GOT3 (cell line): ENCODE measurements at places on chromosomes 1 and 21.

DNA sequence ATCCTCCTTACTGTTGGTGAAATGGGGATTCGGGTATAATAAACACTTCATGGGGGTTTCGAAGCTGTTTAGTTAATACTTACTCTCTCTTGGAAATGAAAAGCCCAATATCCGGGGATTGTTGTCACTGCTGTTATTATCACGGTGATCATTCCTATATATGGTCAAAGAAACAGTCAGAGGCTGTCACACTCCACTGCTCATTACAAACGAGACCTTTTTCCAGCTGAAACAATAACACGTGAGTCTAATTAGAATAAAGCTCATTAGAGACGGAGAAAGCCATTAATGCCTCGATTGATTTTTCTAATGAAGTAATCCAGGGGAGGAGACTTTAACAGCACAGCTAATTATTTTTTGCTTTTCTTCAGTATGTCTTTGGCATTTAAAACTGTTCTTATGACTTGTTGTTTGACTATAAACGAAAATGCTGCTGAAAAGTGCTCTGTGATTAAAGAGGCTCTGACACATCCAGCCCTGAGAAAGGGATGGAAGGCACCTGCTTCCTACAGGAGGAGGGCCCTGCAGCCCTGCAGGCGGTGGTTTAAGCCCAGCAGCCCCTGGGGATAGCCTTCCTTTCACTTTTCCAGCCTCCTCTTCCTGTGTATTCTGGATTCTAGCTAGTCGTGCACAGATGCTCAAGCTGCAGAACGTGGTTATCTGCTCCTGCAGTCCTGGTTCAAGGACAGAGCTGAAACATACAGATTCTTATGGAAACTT, 143.6 kb downstream of the EDEM3 start:
- DNase-seq = no peak

GRCh38 chr1:95982711-95983110, 738.9 kb upstream of the PTBP2 start:
- DNase-seq = no peak

- no peak for DNase-seq
Observed at GRCh38 chr1:204545202-204545601, 29.0 kb downstream of the MDM4 start.

DNA sequence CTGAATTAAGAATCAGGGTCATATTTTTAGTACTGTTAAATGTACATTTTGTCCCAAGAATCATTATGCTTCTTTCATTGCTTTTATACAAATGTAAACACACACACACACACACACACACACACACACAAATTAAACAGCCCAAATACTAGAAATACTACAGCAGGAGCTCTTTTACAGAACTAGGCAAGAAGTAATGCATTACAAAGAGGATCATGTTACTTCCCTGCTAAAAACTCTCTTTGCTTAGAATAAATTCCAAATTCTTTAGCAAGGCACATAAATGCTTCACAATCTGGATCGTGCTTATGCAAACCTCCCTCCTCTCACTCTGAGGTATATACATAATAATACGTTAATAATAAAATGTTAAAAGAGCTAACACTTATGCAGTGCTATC, 720.4 kb upstream of the ADGRL4 start:
- DNase-seq = no peak

- no peak for DNase-seq
Observed at GRCh38 chr1:51219022-51219421, 17.1 kb upstream of the RNF11 start.

- no peak for DNase-seq
Observed at GRCh38 chr21:29078869-29079767, 5.7 kb upstream of the CCT8 start.

GRCh38 chr1:214467078-214467585, 84.3 kb downstream of the PTPN14 start:
- no peak for DNase-seq

DNA sequence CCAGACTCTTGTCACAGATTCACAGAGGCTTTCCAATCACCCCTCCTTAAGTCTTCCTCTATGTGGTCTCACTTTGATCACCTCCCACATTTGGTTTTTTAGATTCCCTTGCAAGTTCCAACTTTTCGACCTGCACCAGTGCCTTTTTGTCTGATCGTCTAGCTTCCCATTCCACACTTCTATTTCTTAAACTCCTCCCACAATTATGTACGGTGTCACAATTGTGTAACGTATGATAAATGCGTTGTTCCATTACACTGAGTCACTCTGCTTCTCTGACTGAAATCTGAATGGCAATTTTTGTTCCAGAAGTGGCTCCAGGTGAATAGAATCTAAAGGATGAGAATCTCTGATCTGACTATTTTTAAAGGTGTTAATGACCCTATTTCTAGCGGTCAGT, 320.1 kb downstream of the LMX1A start:
- DNase-seq = no peak

DNA sequence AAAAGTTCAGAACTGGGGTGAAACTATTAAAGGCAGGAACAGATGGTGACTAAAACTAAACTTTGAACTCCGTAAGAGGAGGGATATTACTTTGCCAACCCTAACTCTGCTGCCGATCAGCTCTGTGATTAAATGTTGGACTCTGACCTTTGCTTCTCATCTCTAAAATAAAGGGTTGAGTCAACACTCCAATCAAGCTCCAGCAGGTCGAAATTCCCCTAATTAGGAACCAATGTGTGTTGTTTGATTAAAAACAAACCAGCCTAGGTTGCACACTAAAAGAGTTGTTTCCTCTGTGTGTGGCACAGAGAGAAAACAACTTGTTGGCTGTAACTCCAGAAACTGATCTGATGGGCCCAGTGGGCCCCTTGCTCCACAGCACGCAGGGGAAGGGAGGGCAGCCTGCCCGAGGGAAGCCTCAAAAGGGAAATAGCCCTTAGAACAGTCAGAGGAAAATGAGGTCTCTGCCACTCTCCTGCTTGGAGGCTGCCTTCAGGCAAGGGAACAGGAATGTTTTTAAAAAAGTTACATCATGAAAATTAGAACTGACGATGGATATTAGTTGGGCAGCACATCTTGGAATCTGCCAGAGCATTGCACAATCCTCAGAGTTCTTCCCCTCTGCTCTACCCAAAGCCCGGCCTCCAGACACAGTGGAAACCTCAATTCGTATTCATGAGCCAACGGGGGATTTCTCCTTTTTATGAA, 69.3 kb downstream of the KCTD3 start:
- peak; percentile 28 for DNase-seq

GRCh38 chr1:24327891-24328290, 8.7 kb downstream of the GRHL3 start:
- no peak for DNase-seq

DNA sequence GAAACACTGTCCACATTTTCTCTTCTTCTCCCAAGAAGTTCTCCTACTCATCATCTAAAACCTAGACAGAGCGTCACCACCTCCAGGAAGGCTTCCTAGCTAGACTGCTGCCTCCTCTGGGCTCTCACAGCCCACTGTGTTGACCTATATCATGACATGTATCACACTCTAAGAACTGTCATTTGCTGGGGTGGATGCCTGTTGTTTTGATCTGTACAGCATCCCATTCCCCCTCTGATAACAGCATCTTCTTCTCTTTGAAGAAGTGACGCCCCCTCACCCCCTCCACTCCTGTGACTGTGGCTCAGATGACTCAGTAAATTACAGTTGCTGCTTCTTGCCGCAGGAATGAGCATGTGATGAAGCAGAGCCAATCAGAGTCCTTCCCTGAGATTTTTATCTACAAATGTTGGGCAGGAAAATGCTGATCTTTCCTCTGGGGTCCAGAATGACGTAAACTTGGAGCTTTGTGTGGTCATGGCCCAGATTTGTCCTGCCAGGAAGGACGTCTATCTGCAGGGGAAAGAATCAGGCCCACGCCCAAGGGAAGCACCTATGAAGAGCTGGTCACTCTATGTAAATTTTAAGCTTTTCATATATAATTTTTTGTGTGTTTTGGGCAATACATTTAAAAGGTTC, 28.0 kb upstream of the FOXO6 start:
- no peak for DNase-seq

GRCh38 chr1:52026278-52026677, 7.3 kb downstream of the KTI12 start:
- DNase-seq = no peak

DNA sequence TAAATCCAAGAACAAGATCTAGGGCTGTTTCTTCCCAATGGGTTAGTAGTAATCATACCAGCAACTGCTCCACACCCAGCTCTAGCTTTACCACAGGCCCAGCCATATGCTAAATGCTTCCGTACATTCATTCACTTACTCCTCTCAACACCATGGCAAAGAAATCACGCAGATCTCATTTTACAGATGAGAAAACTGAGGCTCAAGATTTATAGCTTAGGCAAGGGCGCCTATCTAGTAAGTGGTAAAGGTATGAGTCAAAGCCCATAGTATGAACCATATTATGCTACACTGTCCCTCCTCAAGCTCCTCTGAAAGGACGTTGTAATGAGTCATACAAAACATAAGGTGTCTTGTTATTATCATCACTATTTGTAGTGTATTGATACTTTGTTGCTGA, 82.2 kb downstream of the NIBAN1 start:
- no peak for DNase-seq

- DNase-seq = no peak
Observed at GRCh38 chr1:36126005-36126716, 1.1 kb upstream of the COL8A2 start.

- no peak for DNase-seq
Observed at GRCh38 chr1:243409284-243409683, 153.4 kb downstream of the SDCCAG8 start.

DNA sequence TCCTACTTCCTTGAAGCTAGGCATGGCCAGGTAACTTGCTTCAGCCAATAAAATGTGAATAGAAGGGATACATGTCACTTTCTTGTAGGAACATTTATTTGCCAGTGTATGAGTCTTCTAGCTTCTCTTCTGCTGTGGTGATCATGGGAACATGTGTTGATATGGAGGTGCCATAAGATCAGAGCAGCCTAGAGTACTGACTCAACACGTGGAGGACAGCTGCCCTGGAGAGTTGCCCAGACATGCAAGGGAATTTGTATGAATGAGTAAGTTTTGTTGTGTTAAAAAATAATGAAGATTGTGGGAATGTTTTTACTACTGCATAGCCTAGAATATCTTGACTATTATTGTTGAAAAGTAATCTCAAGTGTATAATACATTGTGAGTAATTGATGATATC, 502.3 kb downstream of the NUF2 start:
- DNase-seq = no peak

GRCh38 chr1:201634261-201634660, 95.3 kb downstream of the NAV1 start:
- DNase-seq = no peak

GRCh38 chr1:238558156-238558555, 667.4 kb upstream of the ZP4 start:
- no peak for DNase-seq

DNA sequence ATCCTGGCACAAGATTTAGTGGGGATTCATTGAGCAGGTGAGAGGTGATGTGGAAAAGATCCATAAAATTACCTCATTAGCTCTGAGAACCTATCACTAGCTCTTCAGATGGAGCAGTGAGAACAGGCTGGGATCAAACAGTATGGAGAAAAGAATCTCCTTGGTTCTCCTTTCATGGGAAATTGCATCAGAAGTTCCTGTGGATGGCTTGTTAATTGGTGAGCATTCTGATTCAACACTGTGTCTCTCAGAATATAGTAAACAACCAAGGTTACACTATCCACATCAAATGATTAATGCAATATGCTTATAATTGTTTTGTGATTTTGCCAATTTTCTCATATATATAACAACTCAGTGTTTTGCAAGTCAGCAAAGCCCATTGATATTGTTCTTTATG, 8.3 kb upstream of the CD55 start:
- DNase-seq = no peak

GRCh38 chr1:184791550-184791900, 36.9 kb upstream of the EDEM3 start:
- no peak for DNase-seq

DNA sequence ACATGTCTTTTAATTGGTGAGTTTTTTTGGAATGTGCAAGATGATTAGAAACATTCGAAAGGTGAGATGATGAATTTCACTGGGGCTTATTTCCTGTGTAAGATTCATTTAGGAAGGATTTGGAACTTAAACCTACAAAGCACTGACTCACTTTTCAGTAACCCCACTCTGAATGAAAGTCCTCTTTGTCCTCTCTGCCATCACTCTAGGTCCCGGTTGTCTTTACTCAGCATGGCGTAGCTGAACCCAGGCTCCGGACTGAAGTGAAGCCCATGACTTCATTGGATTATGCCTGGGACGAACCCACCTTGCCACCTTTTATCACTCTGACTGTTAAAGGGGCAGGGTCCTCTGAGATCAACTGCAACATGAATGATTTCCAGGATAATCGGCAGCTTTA, 139.4 kb downstream of the VPS13D start:
- no peak for DNase-seq

- no peak for DNase-seq
Observed at GRCh38 chr1:210674151-210674550, 345.4 kb downstream of the HHAT start.

DNA sequence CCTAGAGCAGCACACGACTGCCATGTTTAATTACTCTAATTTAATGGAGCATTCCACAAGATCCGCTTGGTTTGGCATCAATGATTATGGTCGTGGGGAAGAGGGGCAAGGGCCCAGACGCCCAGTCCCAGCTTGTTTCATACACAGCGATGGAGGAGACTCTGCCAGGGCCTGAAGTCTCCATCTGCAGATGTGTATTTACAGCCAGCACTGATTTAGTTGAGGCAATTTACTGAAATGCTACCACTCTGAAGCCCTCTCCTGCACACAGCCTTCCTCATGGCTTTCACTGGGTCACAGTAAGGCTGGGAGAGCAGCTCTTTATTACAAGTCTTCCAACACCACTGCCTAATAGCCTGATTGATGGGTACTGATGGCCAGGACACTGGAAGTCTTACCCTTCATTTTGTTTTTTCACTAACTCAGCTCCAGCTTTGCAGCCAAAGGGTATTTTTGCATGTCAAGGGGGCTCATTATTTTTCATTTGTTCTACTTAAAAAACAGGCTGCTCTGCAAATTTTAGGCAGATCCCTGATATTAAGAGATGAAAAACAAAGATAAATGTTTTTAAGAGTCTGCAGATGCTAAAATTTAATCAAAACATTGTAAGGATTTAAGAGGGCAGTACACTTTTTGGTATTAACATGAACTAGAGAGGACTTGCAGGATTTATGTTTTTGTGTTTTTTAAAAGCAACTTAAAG, 236.3 kb downstream of the SIPA1L2 start:
- no peak for DNase-seq

GRCh38 chr21:42735061-42735460, 81.6 kb downstream of the PDE9A start:
- no peak for DNase-seq

DNA sequence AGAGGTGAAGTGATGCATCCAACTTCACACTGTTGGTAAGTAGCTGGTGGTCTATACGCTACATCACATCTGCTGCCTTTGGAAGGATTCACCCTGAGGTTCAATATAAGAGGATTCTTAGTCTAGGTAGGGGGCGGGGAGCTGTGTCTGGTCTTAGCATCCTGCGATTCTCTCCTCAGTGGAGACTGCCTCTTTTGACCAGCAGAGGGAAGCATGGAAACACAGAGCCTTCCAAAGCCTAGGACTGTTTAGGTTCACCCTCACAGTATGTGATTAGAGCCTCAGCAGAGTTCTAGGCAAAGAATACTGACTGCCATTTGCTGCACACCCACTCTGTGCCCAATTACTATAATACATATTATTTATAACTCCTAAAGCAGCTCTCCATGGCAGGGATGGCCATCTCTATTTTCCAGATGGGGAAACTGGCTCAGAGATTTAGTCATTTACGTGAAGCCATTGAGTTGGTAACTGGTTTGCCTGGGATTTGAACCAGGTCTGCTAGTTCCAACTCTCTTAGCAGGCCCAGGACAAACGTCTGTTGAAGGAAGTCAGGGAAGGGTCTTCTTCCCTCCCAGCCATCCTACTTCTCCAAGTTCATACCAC, 28.9 kb upstream of the EFCAB14 start:
- no peak for DNase-seq

GRCh38 chr1:85343213-85343611, 66.8 kb upstream of the BCL10 start:
- no peak for DNase-seq
